ENCODE measurements at places on chromosomes 1 and 21.

GRCh38 chr1:234684856-234685255 is 74.9 kb upstream of the IRF2BP2 start:
- DNase-seq: no peak

- no peak for DNase-seq
Observed at GRCh38 chr1:115051850-115052249, 22.2 kb downstream of the TSHB start.

GRCh38 chr1:244640917-244641316 is 12.0 kb upstream of the DESI2 start:
- no peak for DNase-seq

GRCh38 chr1:214568328-214568727 is 16.9 kb upstream of the PTPN14 start:
- DNase-seq: no peak

- DNase-seq: no peak
Observed at GRCh38 chr1:197920414-197921117, 3.4 kb downstream of the LHX9 start.

All from stimulated activated CD4-positive, alpha-beta T cell treated with anti-CD3 and anti-CD28 coated beads, Interleukin-4, amount 100 ng/mL, for 1 hour (primary cell).